ENCODE measurements at places on chromosomes 6 and 20.

DNA sequence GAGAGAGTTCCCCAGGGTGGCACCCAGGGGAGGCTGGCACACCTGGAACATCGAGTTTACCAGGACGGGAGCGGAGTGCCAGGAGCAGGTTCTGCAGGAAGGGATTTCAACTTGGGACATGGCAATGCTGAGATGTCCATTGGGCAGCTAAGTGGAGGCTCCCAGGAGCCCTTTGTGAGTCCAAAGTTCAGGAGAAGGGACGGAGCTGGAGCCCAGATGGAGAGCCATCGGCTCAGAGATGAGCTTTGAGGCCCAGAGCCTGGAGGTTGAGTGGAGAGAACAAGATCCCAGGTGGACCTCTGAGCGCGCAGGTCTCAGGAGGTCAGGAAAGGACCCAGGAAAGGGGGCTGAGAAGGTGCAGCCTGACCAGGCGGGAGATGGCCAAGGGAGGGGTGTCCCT is 67.5 kb upstream of the AFDN start:
- no peak for DNase-seq

- no peak for DNase-seq
Observed at GRCh38 chr6:499617-500016, 108.1 kb downstream of the IRF4 start.

DNA sequence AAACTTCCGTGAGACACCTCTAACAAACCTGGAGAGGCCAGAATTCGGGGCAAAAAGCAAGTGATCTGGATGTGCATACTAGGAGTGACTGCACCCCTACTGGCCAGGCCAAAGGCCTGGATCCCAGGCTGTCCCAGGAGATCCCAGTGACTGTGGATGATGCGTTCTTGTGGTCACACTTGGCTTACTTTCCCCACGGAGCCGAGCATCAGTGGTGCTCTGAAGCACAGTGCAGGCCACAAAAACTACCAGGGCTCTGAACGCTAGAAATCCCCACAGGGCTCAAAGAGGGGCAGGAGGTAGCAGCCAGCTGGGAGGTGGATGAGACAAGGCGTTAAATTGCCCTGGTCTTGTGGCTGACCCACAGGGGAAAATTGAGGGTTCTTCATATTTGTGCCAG is 7.1 kb downstream of the TRIM26 start:
- DNase-seq: no peak

- no peak for DNase-seq
Observed at GRCh38 chr20:19560881-19561480, 197.1 kb upstream of the RIN2 start.

GRCh38 chr6:53837865-53838769 is 43.3 kb downstream of the LRRC1 start:
- DNase-seq: no peak

Data from GM04504 (cell line).